ENCODE measurements at places on chromosomes 5 and 9. TPM values are rescaled to one million over a fixed set of nuclear protein-coding genes. Genes with fewer than 3 reads are reported as not detected.

Gene MYMK
- not detected for total RNA-seq

Gene SLCO6A1
- not detected for total RNA-seq

Gene CARD6
- 5.0 TPM for total RNA-seq

Gene TXNDC8
- not detected for total RNA-seq

Gene KCNIP1
- total RNA-seq = not detected
